ENCODE measurements at places on chromosomes 12 and 14. TPM values are rescaled to one million over a fixed set of nuclear protein-coding genes. Genes with fewer than 3 reads are reported as not detected.

- DNase-seq = no peak
These were observed 13.8 kb downstream of the RCOR1 start for GRCh38 chr14:102606296-102606695.

DNA sequence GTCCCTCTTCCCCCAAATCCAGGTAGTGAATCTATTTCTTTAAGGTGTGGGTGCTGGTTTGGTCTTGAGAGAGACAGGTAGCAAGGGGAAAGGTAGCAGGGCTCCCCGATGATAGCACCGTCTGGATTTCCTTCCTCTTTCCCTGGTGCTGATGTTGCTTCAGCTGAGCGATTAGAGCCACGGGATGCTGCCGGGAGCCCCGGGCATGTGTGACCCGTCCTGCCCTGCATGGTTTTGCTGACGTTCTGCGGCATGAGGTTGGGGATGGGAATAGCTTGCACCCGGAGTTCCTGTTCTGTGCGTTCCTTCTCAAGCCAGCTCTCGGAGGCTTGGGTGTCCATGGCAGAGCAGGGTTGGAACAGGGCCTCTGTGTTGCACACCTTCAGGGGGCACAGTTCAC lies 107.3 kb downstream of the TSPAN9 start:
- no peak for DNase-seq

DNA sequence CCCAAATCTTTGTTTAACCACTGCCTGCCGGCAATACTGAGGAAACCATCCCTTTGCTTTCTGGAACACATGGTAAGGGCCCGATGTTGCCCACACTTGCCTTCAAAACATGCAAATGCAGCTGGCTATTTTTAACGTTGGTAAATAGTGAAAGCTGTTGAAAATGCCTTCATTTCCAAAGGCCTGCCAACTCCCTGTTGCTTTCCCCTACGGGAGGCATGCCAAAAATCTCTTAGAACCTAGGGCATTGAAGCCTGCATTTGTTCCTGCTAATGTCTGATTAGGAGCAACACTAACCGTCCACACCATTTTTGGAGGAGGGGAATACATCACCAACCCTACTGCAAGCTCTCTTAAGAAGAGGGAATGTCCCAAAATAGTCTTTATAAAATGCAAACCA lies 152.6 kb upstream of the NOS1 start:
- DNase-seq = no peak

DNA sequence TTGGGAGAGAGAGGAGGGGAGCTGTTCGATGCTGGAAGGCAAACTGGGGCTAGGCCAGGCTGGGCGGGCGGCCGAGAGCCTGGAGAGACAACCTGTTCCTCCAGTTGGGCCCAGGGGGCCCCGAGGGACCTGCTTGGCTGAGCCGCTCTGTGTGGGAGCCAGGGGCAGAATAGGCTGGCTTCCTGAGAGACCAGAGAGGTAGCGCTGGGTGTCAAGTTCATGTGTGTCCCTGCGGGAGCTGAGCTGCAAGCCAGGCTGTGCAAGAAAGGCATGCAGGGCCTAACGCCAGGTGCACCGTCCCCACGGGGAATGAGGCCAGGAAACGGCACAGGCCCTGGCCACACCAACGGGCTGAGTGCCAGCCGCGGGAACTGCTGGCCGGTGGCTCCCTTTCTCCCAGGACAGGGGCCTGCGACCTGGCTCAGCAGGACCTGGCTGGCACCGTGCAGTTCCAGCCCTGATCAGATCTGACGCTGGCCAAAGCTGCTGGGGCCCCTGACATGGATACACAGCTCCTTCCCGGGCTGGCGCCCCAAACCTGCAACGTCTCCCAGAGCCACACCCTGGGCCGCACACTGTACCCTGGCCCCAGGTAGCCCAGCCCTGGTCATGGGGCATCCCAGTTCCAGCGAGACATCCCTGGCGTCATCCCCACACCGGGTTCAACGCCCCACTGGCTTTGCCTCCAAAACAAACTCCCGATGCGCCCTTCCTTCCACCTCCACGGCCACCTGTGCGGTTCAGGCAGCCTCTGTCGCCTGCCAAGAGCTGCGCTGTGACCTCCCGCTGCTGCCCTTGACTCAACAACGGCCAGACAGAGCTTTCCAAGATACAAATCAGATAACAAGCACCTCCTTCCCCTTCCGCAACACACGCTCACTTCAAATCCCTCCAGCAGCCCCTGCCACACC lies 65.0 kb downstream of the RFLNA start:
- DNase-seq = no peak

DNA sequence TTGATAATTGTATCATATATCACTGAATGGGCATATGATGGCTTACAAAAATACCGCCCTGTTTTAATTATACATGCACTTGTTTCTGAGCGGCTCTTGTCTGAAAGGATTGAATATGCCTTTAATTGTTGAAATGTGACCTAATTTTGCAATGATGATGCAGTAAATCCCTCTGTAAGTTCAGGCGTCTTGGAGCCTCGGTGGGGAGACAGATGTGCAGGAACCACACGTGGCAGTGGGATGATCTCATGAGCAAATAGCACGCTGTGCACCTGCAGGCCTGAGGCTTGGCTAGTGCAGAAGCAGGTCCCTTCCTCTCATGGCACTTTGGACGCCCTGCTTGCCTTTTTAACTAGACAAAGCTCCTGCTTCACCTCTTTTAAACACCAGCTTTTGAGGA lies 49.3 kb upstream of the ASPG start:
- DNase-seq = no peak

DNA sequence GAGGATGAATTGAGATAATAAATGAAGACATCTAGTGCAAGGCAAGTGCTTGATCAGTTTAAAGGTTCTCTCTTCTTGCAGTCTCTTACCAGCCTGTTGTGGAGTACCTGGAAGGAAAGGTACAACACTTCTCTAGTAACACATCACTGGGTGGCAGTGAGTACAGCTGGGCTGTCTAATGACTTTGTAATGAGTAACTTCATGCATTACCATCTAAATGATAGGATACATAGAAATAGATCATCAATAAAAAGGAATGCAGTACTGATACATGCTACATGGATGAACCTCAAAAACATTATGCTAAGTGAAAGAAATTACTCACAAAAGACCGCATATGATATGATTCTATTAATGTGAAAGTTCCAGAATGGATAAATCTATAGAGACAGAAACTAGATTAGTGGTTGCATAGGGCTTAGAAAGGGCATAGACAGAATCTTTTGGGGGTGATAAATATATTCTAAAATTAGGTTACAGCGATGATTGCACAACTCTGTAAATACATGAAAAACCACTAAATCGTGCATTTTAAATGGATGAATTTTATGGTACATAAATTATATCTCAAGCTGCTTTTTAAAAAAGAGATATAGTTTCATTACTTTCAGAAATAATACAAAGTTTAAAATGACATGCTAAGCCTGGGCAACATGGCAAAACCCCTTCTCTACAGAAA lies 224.4 kb downstream of the CHST11 start:
- DNase-seq = no peak

- DNase-seq = no peak
These were observed 226.8 kb downstream of the NUAK1 start for GRCh38 chr12:105911966-105912365.

DNA sequence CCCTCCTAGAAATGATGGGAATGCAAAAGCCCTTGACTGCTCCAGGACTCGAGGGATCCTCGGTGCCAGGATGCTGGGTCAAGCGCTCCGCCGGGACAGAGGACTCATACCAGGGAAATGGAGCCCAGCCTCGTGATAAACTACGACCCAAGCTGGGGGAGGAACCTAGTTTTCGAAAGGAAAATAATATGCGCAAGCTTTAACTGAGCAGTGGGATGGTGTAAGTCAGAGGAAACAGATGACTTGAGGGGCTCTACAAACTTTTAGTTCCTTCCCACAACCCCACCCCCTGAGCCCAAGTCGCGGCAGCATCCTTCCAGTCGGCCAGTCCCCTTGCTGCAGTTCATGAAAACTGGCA lies 654 bp upstream of the SUPT16H start:
- no peak for DNase-seq

DNA sequence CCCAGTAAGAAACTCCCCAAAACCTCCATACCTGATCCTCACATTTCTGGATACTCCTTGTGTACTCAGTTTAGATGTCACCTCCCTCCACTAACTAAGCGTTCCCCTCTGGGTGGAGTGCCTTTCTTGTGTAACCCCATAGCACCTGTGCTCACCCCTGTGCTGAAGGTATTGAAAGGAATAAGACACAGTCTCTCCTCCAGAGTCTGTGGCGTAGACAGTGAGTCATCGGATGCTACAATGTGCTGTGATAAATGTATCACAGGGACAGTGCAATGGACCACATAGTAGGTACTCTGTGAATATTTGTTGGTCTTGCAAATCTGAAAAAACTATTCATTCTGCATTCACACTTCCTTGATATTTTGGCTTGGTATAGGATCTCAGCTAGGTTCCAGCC lies 30.8 kb downstream of the TSPAN9 start:
- DNase-seq = no peak

GRCh38 chr12:25992026-25992782 lies 33.7 kb downstream of the RASSF8 start:
- DNase-seq = no peak

GRCh38 chr14:52012635-52013034 lies 23.3 kb downstream of the RTRAF start:
- no peak for DNase-seq

DNA sequence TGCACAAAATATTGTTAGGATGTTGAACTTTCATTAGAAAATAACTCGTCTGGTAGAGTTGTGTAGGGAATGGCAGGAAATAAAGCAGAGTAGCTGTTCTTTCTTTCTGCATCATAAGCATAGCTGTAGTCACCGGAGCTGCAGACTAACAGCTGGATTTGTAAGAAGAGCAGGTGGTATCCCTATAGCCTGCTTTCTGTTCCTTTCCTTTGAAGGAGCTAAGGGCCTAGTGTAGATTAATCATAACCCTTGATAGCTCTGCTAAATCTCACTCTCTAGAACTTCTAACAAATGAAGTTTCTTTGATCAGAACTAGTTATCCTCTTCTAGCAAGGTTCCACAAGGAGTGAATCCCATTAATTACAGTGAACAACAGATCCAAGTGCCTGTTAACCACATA lies 3.5 kb downstream of the LMO3 start:
- DNase-seq = no peak

GRCh38 chr14:100989924-100990323 lies 86.4 kb upstream of the RTL1 start:
- DNase-seq = no peak

- no peak for DNase-seq
These were observed 1.8 kb upstream of the GMFB start for GRCh38 chr14:54490445-54491175.

DNA sequence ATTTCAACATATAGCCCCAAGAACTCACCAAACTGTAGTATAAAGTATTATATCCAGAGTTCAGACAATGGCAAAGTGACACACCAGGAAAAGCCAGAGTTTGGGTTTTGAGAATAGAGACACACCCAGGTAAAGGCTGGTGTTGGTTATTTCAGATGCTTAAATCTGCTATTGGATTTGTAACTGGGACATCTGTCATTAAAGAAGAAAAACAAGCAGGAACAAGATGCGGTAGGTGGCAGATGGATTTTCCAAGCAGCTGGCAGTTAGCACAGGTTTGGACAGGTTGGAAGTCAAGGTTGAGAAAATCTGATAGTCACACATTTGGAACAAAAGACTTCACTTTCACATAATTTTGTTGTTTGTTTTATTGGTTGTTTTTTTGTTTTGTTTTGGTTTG lies 14.4 kb upstream of the CDK17 start:
- DNase-seq = no peak

GRCh38 chr12:93783832-93784231 lies 106.7 kb downstream of the CRADD start:
- DNase-seq = no peak

GRCh38 chr14:103194256-103195045 lies 71.2 kb downstream of the TNFAIP2 start:
- no peak for DNase-seq

- no peak for DNase-seq
These were observed 56.8 kb downstream of the GSC start for GRCh38 chr14:94713115-94713514.

DNA sequence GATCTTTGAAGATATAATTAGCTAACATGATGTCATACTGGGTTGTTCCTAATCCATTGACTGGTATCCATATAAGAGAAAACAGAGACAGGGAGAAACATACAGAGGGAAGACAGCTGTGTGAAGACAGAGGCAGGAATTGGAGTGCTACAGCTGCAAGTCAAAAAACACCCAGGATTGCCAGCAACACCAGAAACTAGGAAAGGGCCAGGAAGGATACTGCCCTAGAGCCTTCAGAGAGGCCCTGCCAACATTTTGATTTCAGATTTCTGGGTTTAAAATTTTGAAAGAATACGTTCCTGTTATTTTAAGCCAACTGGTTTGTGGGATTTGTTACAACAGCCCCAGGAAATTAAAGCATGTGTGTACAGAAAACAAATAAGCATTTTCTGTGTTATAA lies 473.7 kb upstream of the FLRT2 start:
- DNase-seq = no peak

- peak; percentile 62 for DNase-seq
These were observed 771 bp upstream of the AVPR1A start for GRCh38 chr12:63151623-63152320.

DNA sequence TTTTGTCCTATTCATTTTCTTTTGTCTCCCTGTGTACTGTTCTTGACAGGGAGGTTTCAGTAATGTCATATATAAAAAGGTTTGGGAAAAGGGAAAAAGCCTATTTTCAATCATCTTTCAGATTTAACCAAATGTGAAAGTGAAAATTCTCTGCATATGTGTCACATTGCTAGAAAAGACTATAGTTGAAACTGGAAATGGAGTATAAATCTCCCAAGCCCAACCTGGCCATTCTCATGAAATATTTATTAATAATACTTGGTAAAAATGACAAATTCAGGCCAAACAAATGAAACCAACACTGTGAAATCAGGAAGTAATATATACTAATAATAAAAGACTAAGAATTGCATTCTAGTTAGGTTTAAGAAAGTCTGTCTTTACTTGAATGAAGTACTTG lies 1129.2 kb downstream of the SLC16A7 start:
- DNase-seq = no peak

- DNase-seq = no peak
These were observed 7.8 kb downstream of the PRPF39 start for GRCh38 chr14:45091710-45092109.

DNA sequence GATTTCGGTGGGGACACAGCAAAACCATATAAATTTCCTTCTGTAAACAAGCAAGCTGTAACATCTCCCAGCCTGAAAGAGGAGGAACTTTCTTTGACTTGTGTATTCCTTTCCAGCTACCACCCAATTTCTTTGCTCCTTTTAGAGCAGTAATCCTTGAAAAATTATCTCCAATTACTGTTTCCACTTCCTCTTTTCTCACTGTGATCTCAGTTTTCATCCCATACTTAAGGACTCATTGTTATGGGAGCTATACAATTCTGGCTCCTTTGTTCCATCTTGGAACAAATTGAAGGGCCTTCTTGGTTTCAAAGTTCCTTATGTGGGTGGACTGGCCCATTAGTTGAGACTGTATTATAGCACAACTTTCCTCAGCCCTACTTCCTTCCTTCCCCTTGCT lies 152.6 kb downstream of the AKAP6 start:
- no peak for DNase-seq

LUM gene
- total RNA-seq = 0.18 TPM

SMIM41 gene
- not detected for total RNA-seq

TMEM63C gene
- total RNA-seq = 6.6 TPM

GALNT6 gene
- 12.5 TPM for total RNA-seq

CLEC4D gene
- 0.31 TPM for total RNA-seq

LIN7A gene
- total RNA-seq = 34.0 TPM

CCDC88C gene
- total RNA-seq = 48.2 TPM

DEPDC4 gene
- total RNA-seq = 0.82 TPM

MYBPC1 gene
- not detected for total RNA-seq

KCNMB4 gene
- total RNA-seq = 17.4 TPM
